Stimulated activated CD8-positive, alpha-beta memory T cell treated with anti-CD3 and anti-CD28 coated beads, Interleukin-2, amount 100 ng/mL, for 1 hour (primary cell): ENCODE measurements at places on chromosomes 3 and 15.

- DNase-seq = peak; percentile 1
These were observed 72.0 kb upstream of the MAP4 start for GRCh38 chr3:48088056-48088748.

DNA sequence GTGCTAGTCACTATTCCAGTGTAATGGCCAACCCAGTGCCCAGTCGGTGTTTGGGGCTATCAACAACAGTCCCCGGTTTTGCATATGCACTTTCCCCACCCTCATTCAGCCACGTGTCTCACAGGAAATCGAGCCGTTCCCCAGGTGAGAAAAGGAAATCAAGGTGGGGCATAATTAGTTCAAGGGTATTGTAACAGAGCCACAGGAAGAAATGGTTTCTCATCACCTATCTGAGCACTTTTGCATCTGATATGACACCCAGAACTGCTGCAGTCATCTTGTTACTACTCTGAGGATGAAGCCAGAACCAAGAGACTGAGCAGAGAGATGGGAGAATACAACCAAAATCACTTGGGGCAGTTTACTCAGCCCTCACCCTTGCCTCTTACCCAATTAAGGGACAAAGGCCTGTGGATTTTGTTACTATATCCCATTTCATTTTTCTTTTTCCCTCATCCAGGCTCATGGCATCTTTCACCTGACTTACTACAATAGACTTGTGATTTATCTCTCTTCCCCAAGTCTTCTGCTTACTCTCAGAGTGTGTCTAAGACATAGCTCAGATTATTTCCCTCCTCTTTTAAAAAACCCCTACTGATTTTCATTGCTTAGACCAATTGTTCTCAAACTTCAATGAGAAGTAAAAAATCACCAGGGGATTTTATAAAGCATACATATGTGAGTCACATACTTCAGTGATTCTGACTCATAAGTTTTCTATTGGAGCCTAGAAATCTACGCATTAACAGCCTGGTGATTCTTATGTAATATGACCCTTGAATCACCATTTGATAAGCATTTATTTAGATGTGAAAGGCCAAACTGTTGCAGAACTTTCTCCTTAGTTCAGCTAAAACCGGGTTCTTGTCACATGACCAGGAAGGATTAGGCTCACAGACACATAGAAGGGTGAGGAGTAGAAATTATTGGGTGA lies 40.5 kb downstream of the TRAT1 start:
- DNase-seq = no peak

DNA sequence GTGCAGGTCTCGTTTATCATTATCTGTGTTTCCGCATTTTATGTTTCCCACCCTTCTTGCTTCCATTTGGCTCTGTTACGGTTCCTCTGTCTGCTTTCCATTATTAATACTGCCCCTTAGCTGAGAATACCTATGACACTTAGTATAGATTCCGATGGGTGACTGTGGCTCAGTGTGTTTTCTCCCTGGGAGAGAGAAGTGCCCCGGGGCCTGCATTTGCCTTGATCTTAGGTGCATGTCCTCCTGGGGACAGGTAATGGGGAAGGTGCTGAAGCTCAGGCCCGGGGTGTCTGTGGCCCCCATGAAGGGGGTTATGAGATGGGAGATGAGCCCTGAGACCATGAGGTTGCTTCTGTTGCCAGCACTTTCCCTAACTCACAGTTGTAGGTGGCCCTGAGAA lies 43.4 kb upstream of the PCSK6 start:
- no peak for DNase-seq

- no peak for DNase-seq
These were observed 115.9 kb downstream of the CBLB start for GRCh38 chr3:105752791-105753415.

GRCh38 chr3:28743831-28744230 lies 395.2 kb upstream of the AZI2 start:
- DNase-seq = no peak

DNA sequence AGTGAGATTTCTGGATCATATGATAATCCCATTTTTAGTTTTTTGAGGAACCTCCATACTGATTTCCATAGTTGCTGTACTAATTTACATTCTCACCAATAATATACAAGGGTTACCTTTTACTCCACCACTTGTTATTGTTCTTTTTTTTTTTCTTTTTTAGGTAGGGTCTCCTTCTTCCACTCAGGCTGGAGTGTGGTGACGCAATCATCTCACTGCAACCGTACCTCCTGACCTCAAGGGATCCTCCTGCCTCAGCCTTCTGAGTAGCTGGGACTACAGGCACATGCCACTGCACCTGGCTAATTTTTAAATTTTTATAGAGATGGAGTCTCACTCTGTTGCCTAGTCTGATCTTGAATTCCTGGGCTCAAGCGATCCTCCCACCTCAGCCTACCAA lies 24.4 kb upstream of the CNOT10 start:
- DNase-seq = no peak

GRCh38 chr3:86695752-86696151 lies 295.2 kb downstream of the VGLL3 start:
- no peak for DNase-seq

DNA sequence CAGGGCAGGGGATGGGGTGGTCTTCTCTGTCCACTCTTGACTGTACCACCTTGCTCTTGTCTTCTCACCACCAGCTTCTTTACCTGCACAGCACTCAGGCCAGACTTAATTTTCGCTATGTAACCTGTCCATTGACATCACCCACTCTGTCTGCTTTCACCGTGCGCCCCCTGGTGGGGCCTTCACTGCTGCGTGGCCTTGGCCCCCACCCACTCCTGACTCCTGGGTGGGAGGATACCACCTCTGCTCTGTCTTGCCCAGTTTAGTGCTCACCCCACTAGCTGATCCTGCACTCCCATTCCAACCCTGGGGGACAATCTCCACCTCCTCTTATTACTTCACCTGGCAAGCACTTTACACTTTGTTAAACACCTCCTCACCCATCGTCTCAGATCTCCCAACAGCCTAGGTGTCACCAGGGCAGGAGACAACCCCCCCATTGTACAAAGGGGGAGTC lies 17.7 kb downstream of the PTH1R start:
- DNase-seq = peak; percentile 58

GRCh38 chr3:90253131-90253530 lies 1145.7 kb downstream of the EPHA3 start:
- DNase-seq = no peak

- no peak for DNase-seq
These were observed 45.2 kb downstream of the RARB start for GRCh38 chr3:25473246-25473645.

- no peak for DNase-seq
These were observed 18.9 kb downstream of the CX3CR1 start for GRCh38 chr3:39260957-39261356.

GRCh38 chr3:45321607-45322391 lies 66.6 kb upstream of the LARS2 start:
- no peak for DNase-seq

- no peak for DNase-seq
These were observed 185.9 kb upstream of the ANKRD28 start for GRCh38 chr3:15983693-15984092.

- no peak for DNase-seq
These were observed 58.5 kb downstream of the NEK10 start for GRCh38 chr3:27310688-27311087.

DNA sequence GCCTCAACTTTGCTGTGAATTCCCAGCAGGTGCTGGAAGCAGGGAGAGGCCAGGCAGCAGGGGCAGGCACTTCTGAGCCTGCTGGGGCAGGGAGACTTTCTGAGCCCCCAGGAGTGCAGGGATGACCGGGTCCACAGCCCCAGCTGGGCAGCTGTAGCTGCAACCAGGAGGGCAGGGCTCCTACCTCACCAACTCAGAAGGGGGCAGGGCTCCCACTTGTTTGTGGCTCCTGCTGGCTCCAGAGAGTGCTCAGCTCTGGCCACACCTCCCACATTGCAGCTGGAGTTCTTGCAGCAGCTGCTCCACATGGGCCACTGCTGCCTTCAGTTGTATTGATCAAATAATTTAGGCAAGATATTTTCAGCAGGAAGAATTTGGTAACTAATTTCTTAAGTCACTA lies 812.3 kb downstream of the NSUN3 start:
- no peak for DNase-seq

GRCh38 chr3:51630513-51630912 lies 40.5 kb upstream of the TEX264 start:
- no peak for DNase-seq

DNA sequence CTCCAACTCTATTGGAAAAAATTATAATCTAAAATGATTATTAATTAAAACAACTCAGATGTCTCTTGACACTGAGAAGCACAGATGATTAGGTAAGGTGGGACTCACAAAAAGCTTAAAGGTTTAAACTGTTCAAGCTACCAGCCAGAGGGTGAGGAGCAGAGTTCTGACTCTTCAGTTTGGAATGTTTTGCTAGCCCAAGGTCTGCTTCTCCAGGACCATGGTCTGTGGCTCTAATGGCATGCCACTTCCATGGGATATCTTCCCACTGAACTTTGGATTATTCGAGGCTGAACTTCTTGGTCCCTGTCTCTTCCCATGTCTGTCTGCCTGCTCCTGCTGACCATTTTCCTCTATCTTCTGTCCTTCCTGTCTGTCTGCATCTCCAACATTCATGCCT lies 49.2 kb downstream of the CACNA2D3 start:
- no peak for DNase-seq

DNA sequence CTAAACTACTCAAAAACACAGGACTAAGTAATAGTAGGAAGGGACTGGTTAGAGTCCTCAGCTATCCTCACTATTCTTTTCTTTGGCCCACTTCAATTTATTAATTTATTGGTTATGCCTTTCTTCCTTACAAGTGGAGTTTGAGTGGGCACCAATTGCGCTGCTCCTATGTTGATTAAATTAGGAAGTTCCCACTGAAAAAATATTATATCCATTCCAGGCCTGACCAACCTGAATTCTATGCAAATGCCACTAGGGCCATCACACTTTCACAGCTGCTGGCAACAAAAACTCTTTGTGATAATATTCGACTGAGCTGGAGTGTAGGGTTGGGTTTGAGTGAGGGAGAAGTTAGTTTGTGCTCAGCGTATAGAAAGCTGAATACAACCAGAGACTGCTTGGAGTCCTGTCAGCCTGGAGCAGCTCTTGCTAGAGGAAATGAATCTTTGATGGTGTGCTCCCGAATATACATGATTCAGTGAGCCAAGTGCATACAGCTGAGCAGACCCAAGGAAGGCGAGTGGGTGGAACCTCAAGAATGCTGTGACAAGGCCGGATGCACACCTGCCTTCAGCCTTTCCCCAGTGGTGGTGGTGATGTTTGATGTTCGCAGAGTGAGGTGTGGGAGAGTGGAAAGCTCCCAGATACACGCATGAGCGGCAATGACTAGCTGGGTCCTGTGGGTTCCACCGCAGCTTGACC lies 1.5 kb downstream of the ARHGEF3 start:
- DNase-seq = peak; percentile 58

GRCh38 chr3:107142171-107142570 lies 235.1 kb upstream of the CCDC54 start:
- no peak for DNase-seq

DNA sequence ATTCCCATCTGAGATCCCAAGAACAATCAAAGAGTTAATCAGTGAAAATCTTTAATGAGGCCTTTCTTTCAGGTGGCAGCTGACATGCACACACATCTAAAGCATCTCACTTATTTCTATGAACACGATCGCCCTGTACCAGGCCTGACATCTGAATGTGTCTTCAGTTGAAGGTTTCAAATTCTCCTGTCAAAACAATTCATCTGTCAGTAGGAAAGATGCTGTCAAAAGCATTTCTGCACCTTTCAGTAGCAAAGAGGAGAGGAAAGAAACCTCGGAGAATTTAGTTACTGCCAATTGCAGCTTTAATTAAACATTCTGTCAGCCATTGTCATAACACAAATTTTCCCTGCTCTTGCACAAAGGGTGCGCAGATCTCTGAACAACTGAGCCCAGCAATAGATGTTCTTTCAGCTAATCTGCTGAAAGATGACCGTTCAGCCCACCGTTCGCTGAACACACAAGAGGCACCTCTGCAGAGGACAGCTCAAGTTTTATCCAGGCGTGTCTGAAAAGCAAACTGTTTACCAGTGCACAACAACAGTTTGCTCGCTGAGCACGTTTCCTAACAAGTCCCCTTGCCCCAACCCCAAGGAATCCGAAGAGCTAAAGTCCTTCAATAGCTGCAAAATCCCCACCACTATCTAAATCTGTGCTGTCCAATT lies 34.1 kb downstream of the LRIG1 start:
- DNase-seq = no peak

- DNase-seq = no peak
These were observed 156.1 kb upstream of the FOXB1 start for GRCh38 chr15:59847968-59848367.

DNA sequence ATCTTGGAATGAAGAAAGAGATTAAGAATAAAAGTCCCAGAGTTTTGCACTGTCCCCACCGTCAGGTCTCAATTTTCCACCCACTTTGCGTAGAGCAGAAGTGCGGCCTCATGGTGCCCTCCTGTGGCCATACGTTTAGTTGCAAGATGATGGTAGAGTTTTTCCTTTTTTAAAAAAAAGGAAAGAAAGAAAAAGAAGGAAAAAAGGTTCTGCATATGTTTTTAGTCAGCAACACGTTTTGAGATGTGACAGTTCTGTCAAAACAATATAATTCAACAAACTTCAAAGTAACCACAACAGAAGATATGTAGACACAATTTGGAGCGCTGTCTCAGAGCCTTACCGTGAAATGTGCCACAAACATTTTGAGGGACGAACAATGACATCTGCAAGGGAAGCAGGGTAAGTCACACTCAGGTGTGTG lies 24.6 kb downstream of the EBLN2 start:
- peak; percentile 9 for DNase-seq

GRCh38 chr3:50100956-50101845 lies 12.5 kb downstream of the RBM5 start:
- DNase-seq = no peak

GRCh38 chr15:36067483-36068274 lies 511.7 kb upstream of the CDIN1 start:
- DNase-seq = no peak

DNA sequence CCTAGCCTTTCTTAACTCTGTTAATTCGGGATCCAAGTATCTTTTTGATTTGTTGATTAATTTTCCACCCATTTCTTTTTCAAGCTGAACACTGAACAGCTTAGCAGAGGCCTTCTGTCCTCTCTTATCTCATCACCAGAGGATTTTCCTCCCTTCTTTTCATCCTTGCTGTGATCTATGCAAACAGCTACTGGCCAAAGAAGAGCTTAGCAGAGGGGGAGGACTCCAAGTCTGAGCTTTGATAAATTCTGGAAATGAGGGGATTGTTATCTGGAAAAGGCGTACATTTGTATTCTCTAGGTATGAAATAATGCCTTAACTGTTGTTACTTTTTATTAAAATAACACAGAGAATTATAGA lies 13.4 kb downstream of the DZIP3 start:
- DNase-seq = no peak

DNA sequence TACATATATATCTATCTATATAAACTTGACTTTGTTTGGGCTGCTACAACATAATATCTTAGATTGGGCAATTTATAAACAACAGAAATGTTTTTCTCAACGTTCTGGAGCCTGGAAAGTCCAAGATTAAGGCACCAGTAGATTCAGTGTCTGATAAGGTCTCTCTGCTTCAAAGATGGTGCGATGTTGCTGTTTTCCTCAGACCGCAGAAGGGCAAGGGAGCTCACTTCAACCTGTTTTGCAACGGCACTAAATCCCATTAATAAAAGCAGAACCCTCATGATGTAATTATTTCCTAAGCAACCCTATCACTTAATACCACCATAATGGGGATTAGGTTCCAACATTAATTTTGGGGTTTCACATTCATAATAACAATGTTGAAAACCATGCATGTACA lies 1134.8 kb downstream of the NSUN3 start:
- no peak for DNase-seq
